ENCODE measurements at places on chromosomes 16 and 17. TPM values are rescaled to one million over a fixed set of nuclear protein-coding genes. Genes with fewer than 3 reads are reported as not detected.

The HBQ1 gene
- total RNA-seq = not detected

The KRT25 gene
- total RNA-seq = not detected

- no peak for DNase-seq
Observed at GRCh38 chr16:86585821-86586611, 7.7 kb downstream of the FOXL1 start.

DNA sequence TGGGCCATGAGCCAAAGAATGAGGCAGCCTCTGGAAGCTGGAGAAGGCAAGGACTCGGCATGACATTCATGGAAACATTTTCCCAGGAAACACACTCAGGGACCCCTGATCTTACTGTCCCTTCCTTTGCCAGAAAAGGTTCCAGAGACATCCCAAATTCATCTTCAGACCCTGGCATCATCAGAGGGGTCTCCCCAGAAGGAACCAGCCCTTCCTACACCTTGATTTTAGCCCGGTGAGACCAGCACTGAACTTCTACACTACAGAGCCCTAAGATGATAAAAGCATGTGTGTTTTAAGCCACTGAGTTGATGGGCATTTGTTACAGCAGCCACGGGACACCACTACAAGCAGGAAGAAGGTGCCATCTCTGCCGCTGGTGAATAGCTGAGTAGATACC lies 262.3 kb downstream of the C16orf95 start:
- no peak for DNase-seq

GRCh38 chr16:49844359-49844758 lies 11.6 kb downstream of the ZNF423 start:
- DNase-seq = no peak
